Fibroblast of skin of right quadriceps (primary cell): ENCODE measurements at places on chromosomes 3 and 15.

GRCh38 chr3:160473978-160474377, 24.4 kb upstream of the TRIM59 start:
- peak; percentile 99 for DNase-seq

DNA sequence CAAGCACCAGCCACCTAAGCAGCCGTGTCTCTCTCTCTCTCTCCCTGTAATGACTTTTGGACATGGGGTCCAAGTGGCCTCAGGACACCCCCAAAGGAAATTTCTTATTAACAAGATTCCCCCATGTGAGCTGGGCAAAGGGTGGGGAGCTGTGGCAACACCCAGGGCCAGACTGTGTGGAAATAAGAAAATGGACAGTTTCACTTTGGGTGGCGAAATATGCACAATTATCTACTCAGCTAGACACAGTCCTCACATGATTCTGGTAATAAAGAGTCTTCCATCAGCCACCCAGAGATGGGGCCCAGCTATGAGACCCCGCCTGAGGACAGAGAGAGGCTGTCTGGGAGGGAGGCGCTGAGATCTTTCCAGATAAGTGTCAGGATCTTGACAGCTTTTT, 96.8 kb upstream of the TPM1 start:
- DNase-seq: no peak

DNA sequence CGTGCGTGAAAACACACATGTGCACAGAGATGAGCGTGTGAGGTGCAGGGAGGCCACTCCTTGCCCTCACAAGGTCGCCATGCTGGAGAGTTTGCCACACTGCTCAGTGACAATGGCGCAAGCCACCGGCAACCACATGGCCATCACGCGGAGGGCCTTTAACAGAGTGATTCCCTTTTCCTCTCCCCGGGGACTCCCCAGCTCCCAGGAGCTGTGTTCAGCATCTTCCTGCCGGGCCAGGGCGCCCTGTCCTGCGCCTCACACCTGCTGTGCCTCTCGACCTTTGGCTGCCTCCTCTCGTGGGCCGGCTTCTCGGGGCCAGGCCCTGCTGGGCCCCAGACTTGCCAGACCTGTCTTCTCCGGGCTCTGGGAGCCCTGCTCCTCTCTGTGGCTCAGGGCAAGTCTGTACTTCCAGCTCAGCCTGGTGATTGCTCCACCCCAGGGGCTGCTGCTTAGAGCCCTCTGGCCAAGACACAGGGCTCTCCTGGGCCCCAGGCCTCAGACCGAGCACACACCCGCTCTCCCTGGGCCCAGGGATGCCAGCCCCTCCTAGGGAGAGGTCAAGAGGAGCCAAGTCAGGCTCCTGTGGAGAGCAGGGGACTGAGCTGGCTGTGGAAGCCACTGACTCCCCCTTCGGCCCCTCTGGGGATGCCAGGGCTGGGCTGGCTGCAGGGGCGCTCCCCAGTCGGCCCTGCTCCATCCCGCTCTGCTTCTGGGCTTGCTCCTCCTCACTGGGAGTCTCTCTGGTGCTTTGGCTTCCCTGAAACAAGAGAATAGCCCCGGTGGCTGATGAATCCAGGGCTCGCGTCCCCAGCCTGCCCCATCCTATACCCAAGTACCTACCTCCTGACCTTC, 5.6 kb downstream of the CCDC9B start:
- no peak for DNase-seq

GRCh38 chr3:161108840-161109239, 3.7 kb upstream of the B3GALNT1 start:
- DNase-seq: peak; percentile 43

GRCh38 chr3:184765047-184765729, 46.8 kb upstream of the VPS8 start:
- no peak for DNase-seq
